ENCODE measurements at places on chromosomes 5 and 9. TPM values are rescaled to one million over a fixed set of nuclear protein-coding genes. Genes with fewer than 3 reads are reported as not detected.
A peak's percentile ranks its signal among the peaks of the same experiment; 100 is the strongest.

GRCh38 chr9:91761362-91761761 lies 188.7 kb downstream of the ROR2 start:
- no peak for DNase-seq

GRCh38 chr9:63859475-63860215 lies 1425.4 kb downstream of the FOXD4L5 start:
- peak; percentile 48 for DNase-seq

- peak; percentile 62 for DNase-seq
These were observed 2.1 kb upstream of the NFIB start for GRCh38 chr9:14315875-14316601.

DNA sequence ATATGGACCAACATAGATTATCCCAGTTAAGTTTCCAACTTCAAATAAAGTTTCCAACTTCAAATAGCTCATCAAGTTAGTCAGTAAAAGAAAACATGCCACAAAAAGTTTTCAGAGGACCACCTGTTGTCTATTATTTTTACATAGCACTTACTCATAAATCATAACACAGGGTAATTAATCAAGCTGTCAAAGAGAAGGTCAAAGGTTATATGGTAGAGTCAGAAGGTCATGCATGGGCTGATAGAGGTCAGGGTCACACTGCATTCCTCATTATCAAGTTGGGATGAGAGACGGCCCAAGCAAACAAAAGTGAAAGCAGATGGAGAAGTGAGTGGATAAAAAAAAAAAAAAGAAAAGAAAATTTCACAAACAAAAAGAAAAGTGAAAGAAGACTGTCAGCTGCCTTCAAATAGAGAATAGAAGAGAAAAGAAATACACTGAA lies 145.5 kb upstream of the POU5F2 start:
- DNase-seq, result no peak

The PCDHGC3 gene
- total RNA-seq, result 72.0 TPM

- no peak for DNase-seq
These were observed 52.8 kb upstream of the SLC44A1 start for GRCh38 chr9:105191508-105192121.

GRCh38 chr9:33202552-33203201 lies 35.5 kb upstream of the B4GALT1 start:
- DNase-seq, result peak; percentile 55

The DCAF10 gene
- total RNA-seq, result 25.9 TPM

The PCDHGA7 gene
- 5.4 TPM for total RNA-seq

The PIP5KL1 gene
- total RNA-seq, result 0.48 TPM

The EFNA5 gene
- total RNA-seq, result 11.8 TPM

- no peak for DNase-seq
These were observed 129.2 kb downstream of the CRB2 start for GRCh38 chr9:123485216-123485615.

The ANKRD34B gene
- total RNA-seq, result not detected

GRCh38 chr5:55903121-55903701 lies 52.1 kb downstream of the IL31RA start:
- DNase-seq, result no peak

The NOTCH1 gene
- 10.6 TPM for total RNA-seq

The MYMK gene
- not detected for total RNA-seq

DNA sequence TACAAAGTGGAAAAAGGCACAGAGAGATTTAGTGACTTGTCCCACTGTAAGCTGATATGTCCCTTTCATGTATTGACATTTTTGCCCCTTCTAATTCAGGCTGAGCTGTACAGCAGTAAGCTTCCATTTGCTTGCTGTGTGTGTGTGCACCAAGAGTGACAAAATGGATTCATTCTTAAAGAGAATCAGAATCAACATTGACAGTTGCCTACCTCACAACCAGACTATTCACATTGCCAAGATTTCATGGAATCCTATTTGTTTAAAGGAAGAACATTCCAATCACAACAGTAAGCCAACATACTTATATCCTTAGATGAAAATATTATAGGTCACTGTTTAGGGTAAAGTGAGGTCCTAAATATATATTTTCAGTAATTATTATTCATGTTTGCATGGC lies 102.6 kb downstream of the TMEM232 start:
- no peak for DNase-seq

DNA sequence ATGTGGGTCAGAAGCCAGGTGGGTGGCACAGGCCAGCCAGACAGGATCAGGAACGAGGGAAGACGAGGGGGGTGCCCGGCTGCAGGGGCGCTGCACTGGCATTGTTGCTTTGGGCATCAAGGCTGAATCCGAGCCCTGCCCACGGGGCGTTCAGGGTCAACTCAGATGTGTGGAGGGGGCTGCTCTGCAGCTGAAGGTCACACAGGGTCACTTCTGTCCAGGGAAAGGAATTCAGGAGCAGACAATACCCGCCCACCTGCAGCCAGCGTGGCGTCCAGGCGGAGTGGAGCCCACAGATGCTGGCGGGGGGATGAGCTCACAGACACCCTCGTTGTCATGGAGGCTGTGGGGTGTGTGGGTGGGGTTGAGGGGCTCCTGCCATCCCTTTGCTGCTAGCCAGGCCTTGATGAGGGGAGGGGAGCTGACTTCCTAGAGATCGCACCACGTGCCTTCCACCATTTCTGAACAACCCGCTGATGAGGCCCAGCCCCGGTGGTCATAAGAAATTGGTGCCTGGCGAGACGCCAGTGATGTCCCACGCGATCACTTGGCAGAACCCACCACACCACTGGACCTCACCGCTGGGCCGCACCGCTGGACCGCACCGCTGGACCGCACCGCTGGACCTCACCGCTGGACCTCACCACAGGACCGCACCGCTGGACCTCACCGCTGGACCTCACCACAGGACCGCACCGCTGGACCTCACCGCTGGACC lies 31.2 kb downstream of the MRPL36 start:
- no peak for DNase-seq

The COL27A1 gene
- 7.2 TPM for total RNA-seq

- no peak for DNase-seq
These were observed 10.5 kb downstream of the CLTB start for GRCh38 chr5:176405656-176406435.

DNA sequence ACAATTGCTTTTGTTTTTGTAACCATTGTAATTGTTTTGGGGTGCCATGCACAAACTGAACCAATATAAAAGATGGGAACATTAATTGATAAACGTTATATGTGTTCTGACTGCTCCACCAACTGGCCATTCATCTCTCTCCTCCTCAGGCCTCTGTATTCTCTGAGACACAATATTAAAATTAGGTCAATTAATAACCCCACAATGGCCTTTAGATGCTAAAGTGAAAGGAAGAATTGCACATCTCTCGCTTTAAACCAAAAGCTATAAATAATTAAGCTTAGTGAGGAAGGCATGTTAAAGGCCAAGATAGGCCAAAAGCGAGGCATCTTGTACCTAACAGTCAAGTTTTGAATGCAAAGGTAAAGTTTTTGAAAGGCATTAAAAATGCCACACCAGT lies 448.4 kb upstream of the ITGA1 start:
- no peak for DNase-seq

DNA sequence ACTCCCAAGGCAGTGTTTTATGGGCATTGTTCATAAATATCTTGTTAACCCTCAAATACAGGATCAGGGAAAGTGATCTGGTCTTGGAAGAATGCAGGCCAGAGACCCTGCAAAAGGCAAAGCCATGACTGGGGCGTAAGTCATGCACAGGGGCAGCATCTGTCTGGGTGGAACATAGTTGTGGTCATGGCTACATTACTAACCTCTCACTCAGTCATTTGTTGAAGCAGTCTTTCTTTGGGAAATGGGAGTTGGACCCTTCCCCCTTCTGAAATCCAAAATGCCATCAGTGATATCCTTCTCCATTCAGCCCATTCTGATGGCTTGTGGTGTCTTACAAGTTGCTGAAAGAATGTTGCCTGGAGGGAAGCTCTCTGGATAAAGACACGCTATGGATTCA lies 68.1 kb downstream of the GDNF start:
- DNase-seq, result no peak

The FIBCD1 gene
- total RNA-seq, result 0.15 TPM

The GCNT4 gene
- 1.9 TPM for total RNA-seq

DNA sequence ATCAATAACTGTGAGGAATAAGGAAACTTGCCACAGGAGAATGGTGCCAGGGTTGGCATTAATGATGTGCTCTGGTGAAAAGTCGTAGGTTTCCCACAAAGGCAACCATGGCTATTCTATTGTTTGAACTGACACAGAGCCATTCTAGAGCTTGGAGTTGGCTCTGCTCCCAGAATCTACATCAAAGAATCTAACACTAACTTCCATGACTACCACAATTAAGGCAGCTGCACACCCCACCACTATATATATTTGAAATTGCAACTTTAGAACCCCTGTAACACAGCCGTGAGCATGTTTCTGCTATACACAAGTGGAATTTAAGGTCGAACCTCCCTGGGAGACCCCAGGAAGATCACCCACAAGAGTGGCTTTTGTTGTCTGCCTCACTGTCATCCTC lies 89.7 kb upstream of the CCDC152 start:
- no peak for DNase-seq

- no peak for DNase-seq
These were observed 5.5 kb downstream of the PAX5 start for GRCh38 chr9:37028420-37029031.

The BHMT gene
- total RNA-seq, result not detected

DNA sequence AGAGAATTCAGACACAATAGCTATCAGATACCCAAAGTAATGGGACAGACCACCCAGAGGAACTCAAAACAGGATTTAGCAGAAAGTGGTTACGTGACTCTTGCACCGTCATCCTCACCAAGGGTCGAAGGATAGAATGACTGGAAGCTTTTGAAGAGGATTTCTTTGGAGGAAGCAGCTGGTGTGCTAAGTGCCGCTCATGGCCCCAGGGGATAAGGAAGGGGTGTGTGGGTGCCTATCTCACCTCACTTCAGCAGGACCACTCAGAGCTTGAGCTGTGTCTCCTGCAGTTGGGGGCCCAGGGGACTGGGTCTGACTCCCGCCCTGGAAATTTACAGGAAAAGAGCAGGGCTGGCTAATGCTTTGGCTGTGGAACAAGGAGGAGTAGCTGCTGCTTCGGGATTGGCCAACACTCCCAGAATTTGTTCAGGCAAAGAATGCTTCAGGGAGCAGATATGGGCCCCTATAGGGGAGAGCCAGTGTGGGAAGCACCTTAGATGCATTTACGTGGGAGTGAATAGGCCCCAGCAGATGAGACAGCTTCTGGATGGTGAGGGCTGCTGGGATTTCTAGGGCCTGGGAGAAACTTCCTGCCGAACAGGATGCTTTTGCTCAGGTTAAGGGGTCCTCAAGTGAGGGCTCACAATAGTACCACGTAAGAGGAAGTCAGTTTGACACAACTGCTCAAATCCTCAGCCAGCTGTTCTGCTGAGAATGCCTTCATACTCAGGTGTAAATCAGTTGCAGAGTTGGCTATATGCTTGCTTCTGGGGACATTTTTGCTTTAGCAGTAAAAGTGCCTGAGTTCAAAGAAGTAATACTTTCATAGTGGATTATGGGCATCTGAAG lies 29.1 kb upstream of the TOMM5 start:
- DNase-seq, result no peak

GRCh38 chr5:157026789-157027424 lies 32.0 kb downstream of the HAVCR1 start:
- no peak for DNase-seq

DNA sequence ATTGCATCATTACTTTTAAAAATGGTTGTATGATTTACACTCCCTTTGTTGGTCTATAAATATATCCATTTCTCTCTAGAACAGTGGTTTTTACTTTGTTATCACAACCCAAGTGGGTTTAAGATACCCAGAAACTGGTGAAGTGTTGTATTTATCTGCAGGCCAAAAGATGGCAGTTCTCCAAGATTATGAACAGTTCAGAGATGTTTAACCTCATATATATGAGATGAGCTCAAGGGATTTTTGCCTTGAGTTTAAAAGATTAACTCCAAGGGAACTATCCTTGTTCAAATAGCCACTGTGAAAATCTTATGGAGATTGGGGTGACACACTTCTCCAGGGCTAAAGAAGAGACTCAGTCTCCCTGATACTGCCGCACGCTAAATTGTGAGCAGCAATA lies 572.6 kb downstream of the TLE4 start:
- DNase-seq, result no peak

GRCh38 chr5:97102010-97102470 lies 40.4 kb downstream of the LIX1 start:
- DNase-seq, result no peak

The GMCL2 gene
- not detected for total RNA-seq

- DNase-seq, result no peak
These were observed 506.6 kb downstream of the BNC2 start for GRCh38 chr9:16363916-16364315.

The OR2S2 gene
- total RNA-seq, result not detected

DNA sequence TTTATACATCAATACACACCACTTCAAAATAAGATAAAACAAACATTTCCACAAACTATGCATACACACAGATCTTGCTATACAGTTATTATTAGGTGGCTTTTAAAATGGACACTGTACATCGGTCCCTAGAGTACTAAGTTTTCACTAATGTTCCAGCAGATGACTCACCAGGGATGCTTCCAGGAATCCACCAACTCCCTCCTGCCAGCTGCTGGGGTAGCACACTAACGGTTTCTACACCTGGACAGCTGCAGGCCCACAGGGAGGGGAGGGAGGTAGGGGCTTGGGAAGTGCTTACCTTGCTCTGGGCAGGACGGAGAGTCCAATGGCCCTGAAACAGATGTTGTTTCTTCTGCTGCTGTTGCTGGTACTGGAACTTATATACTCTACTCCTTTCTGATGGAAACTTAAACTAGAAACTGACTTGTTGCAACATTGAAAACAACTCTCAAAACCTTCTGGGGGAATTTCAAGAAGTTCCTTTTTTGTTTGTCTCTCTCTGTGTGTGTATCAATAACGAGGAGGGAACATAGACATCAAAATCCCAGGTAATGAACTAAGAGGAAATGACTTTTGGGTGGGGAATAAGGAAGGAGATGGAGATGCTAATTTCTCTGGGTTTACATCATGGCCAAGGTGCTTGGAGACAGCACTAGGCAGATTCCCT lies at the start of gene IL12B:
IL12B (minus strand) TSS at position 357 of the 670 bp plus-strand sequence. CDS start 3,705 bp downstream, outside the sequence.
- DNase-seq, result no peak

DNA sequence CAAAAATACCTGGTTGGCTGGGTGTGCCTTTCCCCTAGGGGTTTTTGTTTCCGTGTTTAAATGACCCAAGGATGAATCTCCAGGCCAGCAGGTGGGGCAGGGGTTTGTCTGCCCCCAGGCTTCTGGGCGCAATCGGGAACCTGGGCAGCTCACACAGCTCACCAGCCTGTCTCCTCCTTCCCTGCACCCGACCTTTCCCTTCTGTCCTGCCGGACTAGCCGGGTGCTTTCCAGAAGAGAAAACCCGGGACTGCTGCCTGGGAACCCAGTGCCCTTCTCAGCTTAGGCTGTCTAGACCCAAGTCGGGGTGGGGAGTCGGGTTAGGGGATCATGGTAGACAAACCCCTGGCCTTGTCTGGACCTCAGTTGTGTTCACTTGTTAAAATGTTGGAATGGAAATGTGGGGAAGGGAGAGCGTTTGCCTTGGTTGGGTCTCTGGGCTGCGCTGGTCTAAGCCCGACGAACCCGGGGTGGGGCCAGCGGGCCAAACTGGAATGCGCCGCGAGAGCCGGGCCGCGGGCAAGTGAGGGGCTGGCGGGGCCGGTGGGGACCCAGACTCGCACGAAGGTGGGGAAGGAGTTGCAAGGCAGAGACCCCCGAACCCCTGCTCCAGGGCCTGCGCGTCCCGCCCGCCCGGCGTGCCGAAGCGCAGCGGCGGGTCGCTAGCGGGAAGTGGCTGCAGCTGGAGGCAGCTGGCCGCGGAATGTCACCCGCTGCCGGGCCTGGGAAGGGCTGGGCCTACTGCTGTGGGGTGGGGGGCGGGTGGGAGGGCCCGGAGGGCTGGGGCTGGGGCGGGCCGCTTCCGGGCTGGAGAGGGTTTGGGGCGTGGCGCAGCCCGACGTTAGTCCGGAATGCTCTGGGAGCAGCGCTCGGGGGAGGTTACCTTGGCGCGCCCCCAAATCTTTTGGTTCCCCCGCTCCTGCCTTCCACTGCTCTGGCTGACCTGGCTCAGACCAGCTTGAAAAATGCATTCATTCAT lies 84.6 kb downstream of the DAB2IP start:
- DNase-seq, result peak; percentile 90

The LSM11 gene
- total RNA-seq, result 4.6 TPM
